ENCODE measurements at places on chromosomes 11 and 22.

- no peak for DNase-seq
Measured at GRCh38 chr11:133993107-133993506, 36.3 kb upstream of the IGSF9B start.

GRCh38 chr11:21814169-21814568, 378.7 kb upstream of the ANO5 start:
- DNase-seq: no peak

GRCh38 chr22:50576806-50577696, 1.2 kb downstream of the CPT1B start:
- no peak for DNase-seq

GRCh38 chr22:27110665-27111451, 453.5 kb downstream of the MIAT start:
- no peak for DNase-seq

- no peak for DNase-seq
Measured at GRCh38 chr11:45413156-45413858, 127.2 kb upstream of the SYT13 start.

DNA sequence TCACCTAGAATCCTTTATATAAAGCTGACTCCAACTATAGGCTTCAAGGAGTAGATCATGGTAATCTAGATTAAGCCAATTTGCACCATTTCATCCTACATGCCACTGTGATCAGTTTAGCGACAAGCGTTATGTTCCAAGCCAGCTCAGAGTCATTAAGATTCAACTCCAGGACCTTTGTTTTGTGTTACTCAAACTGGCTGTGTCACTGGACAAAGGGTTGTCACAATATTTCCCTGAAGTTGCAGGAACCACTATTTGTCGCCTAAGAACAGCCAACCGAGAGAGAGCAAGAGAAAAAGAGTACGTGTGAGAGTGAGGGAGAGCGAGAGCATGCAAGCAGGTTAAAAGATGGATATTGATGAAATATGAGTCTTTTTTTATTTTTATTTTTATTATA, 104.8 kb downstream of the USP35 start:
- DNase-seq: no peak
